ENCODE measurements at places on chromosomes 1 and 21. TPM values are rescaled to one million over a fixed set of nuclear protein-coding genes. Genes with fewer than 3 reads are reported as not detected.

DNA sequence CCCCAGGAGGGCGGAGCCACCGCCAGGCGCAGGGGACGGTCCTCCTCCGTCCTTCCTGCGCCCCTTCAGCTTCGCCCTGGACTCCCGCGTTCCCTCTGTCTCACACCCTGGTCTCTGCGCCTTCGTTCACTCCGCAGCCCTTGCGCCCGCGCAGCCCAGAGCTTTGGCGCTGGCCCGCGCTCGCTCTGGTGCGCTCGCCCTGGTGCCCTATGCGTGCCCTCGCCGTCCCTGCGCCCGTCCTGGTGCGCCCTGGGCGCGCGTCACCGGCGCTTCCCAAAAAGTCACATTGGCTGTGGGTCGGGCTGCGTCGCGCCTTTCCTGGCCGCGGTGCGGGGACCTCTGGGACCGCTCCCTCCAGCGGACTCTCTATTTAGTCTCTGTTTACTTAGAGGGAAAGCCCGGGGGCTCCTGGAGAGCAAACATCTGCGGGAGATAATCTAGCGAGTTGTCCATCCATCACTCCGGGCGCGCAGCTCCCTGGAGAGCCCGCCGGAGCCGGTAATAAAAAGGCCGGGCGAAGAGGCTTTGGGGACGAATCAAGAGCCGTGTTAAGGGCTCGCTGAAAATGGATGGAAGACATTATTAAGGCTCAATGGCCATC is 178.6 kb downstream of the PRDM16 start:
- no peak for DNase-seq

- DNase-seq: no peak
Measured at GRCh38 chr1:145688328-145688727, 18.8 kb downstream of the PDZK1 start.

GRCh38 chr1:8397511-8397910 is 79.6 kb downstream of the SLC45A1 start:
- DNase-seq: no peak

- no peak for DNase-seq
Measured at GRCh38 chr1:175377394-175377793, 184.8 kb upstream of the KIAA0040 start.

- DNase-seq: no peak
Measured at GRCh38 chr1:63705078-63705477, 68.7 kb upstream of the ROR1 start.

- DNase-seq: no peak
Measured at GRCh38 chr1:109767637-109768334, 4.1 kb upstream of the EPS8L3 start.

GRCh38 chr1:156812293-156812990 is 4.2 kb downstream of the SH2D2A start:
- DNase-seq: no peak

GRCh38 chr1:57789936-57790335 is 366.1 kb upstream of the DAB1 start:
- DNase-seq: no peak

Gene UBR4
- total RNA-seq: 69.7 TPM

Gene RIMS3
- 24.1 TPM for total RNA-seq

Gene HAO2
- total RNA-seq: under 0.01 TPM

Gene TMEM81
- total RNA-seq: 3.3 TPM

Gene PRKCZ
- 58.7 TPM for total RNA-seq

All from frontal cortex (tissue), 4 donors.